ENCODE measurements at places on chromosomes 5 and 9.

DNA sequence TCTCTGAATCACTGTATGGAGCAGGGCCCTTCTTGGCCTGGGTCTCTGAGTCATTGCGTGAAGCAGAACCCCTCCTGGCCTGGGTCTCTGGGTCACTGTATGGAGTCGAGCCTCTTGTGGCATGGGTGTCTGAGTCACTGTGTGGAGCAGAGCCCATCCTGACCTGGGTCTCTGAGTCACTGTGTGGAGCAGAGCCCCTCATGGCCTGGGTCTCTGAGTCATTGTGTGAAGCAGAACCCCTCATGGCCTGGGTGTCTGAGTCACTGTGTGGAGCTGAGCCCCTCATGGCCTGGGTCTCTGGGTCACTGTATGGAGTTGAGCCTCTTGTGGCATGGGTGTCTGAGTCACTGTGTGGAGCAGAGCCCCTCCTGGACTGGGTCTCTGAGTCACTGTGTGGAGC lies 94.0 kb upstream of the RAPGEF1 start:
- no peak for DNase-seq

DNA sequence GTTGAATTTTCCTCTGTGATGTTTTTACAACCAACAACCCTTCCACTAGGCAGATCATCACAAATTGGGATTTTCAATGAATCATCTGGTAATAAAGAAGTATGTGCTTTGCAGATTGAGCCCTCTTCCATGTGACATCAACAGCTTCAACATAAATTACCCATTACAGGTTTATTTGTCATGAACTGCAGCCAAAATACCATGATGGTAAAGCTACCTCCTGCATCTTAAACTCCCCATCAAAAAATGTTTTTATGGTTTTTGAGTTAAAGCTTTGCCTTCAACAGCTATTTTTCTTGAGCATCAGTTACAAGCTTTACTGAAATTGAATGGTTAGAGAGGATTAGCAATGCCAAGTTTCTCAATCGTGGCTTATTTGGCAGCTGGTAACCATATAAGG lies 211.4 kb upstream of the TUSC1 start:
- DNase-seq, result no peak

DNA sequence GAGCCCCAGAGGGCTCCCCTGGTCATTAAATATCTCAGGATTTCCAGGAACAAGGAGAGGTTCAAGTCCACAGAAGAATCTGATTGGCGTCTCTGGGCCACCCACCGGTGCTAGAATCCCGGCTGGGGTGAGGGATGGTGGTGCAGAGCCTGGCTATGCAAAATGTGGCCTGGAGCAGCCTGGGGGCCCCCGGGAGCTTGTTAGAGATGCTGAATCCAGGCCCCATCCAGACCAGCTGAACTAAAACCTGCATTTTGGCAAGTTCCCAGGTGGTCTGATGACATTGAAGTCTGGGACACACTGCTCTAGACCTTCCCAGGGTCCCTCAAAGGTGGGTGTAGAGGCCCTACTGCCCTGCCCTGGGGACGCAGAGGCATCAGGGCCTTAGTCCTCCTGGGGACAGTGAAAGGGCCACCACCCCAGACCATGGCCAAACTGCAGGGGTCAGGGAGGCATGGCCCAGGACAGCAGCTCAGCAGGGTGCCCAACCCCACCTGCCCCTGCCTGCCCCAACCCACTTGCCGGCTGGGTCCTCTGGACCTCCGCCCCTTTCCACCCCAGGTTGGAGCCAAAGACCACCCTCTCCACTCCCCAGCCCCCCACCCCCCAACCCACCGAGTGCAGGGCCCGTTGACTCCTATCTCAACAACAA lies 34.7 kb downstream of the ADAMTS2 start:
- no peak for DNase-seq

GRCh38 chr5:38540314-38540713 lies 16.1 kb downstream of the LIFR start:
- peak; percentile 84 for DNase-seq

DNA sequence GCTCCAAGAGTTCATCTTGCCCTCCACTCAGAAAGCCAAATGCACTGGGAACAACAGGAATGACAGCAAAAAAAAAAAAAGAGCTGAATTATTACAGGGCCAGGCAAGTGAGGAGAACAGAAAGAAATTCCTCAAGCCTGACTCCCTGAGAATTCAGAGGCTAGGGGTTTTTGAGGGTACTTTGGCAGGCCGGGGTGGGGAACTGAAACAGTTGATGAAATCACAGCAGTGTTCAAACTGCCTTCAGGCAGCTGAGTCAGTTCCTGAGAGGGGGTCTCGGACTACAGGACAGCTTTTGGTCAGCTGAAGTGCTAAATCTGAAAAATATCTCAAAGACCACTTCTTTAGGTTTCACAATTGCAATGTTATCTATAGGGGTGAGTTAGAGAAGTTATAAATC lies 419.4 kb downstream of the SEMA5A start:
- no peak for DNase-seq

- DNase-seq, result no peak
Measured at GRCh38 chr5:152293189-152293588, 111.9 kb downstream of the NMUR2 start.

GRCh38 chr9:7844242-7844641 lies 44.7 kb upstream of the DMAC1 start:
- no peak for DNase-seq

- no peak for DNase-seq
Measured at GRCh38 chr9:627336-627970, 214.0 kb upstream of the DMRT1 start.

GRCh38 chr9:135085830-135086546 lies 1.5 kb upstream of the OLFM1 start:
- peak; percentile 62 for DNase-seq

- no peak for DNase-seq
Measured at GRCh38 chr5:16467363-16468219, 2.0 kb upstream of the ZNF622 start.

DNA sequence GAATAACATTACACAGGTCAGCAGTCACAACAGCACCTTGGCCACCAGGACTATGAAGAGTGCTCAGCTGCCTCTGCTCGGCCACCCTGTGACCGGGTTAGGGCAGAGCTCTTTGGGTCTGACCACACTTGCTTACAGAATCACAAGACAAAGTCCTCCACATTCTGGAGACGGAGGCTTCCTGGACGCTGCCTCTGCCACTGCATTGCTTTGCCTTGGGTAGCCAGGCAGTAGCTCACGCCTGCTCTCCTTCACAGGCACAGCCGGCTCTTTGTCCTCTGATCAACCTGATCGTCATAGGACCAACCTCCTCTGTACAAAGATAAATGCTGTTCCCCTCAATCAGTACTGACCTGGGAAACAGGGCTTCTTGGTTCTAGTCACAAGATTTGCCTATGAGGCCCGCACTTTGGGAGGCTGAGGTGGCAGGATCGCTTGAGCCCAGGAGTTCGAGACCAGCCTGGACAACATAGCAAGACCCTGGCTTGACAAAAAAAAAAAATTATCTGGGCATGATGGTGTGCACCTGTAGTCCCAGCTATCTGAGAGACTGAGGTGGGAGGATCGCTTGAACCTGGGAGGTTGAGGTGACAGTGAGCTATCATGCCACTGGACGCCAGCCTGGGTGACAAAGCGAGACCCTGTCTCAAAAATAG lies 128.4 kb upstream of the IER5L start:
- no peak for DNase-seq

- DNase-seq, result peak; percentile 98
Measured at GRCh38 chr5:141560725-141561483, 57.9 kb downstream of the DIAPH1 start.

GRCh38 chr5:127024821-127025220 lies 5.5 kb downstream of the MARCHF3 start:
- DNase-seq, result no peak

DNA sequence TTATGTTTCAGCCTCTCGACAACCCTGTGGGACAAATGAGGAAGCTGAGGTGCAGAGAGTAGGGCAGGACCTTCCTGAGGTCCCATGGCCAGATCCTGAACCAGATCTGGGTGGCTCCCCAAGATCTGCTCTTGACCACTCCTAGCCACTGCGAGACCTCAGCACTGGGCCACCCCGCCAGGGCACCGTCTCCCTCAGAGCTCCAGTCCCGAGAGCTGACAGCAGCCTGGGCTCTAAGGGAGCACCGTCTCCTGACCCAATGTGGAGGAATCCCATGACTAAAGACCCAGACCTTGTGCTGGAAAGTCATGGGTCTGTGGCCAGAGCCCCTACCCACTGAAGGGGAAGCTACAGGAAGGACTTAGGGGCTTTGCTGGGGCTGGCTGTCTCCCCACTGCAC lies 4.5 kb upstream of the LMX1B start:
- DNase-seq, result no peak

DNA sequence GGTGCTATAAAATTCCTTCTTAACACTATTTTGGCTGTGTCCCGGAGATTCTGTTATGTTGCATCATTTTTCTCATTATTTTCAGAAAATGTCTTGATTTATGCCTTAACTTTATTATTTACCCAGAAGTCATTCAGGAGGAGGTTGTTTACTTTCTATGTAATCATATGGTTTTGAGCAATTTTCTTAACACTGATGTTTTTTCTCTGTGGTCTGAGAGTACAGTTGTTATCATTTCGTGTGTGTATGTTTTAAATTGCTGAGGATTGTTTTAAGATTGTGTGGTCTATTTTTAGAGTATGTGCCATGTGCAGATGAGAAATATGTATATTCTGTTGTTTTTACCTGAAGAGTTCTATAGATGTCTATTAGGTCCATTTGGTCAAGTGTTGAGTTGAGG lies 498.1 kb upstream of the ZNF608 start:
- DNase-seq, result no peak

DNA sequence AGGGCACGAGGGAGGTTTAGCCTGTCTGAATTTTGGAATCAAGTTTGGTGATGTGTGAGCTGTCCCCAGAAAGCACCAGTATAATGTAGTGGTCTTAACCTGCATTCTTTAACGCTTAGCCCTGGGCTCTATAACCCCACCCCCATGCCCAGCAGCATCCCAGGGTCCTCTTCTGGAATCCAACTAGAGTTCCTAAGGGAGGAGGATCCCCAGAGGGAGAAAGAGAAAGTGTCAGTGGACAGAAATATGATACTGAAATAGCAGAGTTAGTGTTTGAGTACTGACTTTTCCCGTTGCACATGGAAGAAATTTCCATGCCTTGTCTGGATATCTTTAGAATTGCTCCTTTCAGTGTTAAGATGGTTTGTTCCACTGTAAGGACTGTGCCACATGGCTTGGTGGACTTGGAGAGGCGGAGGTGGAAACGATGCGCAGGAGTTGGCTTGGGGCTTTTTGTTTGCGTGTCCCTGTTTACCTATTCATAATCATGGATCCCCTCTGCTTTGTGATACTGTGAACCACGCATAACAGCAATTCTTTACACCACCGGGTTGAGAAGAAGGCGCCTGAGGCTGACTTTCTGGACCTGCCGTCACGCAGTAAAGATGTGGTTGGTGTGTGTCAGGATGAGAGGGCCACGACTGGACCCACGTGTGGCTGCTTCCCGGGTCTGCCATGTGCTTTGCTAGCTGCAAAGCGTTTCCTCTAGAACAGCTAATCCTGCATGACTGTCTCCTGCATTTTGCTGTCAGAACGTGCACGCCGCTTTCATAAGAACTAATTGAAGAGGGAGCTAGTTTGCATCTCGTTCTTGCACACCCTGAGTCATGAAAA lies 142.3 kb downstream of the SMARCA2 start:
- DNase-seq, result no peak

DNA sequence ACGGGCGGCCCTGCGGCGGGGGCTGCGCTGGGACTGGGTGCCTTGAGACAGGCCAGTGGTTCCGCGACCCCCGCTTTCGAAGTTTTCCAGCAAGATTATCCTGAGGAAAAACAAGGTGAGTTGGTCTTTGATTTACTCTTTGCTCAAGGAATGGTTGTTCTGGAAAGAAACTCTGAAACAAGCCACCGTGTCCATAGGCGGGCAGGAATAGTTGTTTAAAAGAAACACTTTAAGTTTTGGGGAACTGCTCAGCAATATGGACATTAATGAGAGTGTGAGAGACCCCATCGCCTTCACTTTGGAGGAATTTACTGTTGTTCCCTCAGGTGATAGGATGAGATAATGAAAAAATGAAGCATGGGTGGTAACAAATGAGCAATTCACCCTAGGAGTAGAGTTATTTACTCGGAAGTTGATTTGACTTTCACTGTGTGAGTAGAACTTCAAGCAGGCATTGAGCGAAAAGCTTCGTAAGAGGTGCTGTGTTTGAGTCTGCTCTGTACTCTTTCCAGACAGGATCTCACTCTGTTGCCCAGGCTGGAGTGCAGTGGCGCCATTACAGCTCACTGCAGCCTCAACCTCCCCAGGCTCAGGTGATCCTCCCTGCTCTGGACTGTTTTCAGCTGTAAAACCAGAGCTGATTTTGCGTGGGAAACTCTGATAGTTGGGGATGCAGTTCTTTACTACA lies 1.1 kb downstream of the DMRTA1 start:
- DNase-seq, result no peak

DNA sequence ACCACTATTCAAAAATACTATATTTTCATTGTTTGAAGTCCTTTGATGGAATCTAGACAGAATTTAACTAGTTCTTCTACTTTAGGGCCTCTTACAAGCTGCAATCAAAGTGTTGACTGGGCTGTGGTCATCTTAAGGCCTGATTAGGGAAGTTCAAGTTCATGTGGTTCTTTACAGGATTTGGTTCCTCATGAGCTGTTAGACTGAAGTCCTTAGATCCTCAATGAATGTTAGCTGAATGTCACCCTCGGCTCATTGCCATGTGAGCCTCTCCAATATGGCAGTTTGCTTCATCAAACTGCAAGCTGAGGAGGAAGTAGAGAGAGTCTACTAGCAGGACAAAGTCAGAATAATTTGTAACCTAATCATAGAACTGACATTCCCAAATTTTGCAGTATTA lies 135.1 kb downstream of the CSNK1G3 start:
- no peak for DNase-seq

DNA sequence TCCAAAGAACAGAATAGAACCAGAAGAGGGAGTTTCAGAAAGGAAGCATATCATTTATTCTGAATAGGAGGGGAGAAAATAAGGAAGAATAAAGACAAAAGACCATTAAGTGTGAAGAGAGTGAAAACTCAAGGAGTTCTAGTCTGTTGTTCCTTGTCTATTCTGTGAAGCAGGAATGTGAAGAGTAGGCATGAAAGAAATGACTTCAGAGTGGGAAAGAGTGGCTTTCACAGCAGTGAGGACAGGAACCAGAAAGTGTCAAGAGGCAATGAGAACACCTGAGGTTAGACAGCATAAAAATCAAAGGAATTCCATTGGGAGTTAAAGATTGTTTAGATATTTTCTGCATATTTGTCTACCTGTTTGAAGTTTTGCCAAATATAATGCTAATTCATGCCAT lies 768.8 kb upstream of the GRAMD2B start:
- DNase-seq, result no peak

- no peak for DNase-seq
Measured at GRCh38 chr9:128910906-128911305, 9.9 kb upstream of the PHYHD1 start.

DNA sequence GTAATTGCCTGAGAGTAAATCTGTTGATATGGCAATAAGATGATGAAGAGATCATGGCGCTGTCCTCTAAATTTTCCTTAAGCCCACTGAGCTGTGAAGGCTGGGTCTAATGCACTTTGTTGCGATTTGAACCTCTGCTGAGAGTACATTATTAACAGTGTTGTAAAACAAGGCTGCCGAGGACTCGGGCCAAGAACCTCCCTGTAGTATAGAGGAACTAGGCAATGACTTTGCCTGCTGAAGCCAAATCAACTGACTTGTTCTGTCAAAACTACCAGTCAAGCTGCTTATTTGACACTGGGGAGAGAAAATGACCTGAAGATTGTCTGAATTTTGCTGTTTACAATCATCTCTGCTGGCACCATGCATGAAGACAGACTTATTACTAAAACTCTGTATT lies 1154.7 kb downstream of the DTWD2 start:
- no peak for DNase-seq
